T-helper 22 cell (primary cell): ENCODE measurements at places on chromosomes 12 and 14.

GRCh38 chr12:89350260-89350629 lies 2.1 kb downstream of the DUSP6 start:
- no peak for DNase-seq

- DNase-seq = no peak
Observed at GRCh38 chr12:123167329-123167728, 16.4 kb upstream of the PITPNM2 start.

GRCh38 chr12:50157259-50157658 lies 9.9 kb downstream of the CERS5 start:
- no peak for DNase-seq

DNA sequence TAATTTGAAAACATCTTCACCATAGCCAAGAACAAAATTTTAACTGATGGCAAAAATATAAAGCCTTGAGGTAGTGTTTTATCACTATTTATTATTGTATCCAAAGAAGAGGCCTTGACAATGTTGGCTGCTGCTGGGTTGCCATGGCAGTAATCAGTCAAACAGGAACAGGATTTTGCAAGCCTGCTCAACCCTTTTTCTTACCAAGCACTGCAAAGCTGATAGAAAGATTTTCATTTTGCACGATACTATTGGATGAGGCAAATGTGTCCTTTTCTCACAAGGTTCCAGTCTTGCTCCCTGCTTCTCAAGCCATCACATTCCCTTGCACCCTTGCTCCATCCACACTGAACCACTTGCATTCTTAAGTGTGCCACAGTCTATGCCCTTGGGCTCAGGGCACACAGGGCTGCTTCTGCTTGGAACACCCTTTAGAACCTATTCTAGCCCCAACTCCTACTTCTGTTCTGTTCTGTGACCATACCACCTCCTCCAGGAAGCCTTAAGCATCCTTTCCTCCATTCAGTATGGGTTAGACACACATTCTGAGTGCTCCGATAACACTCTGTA lies 76.5 kb upstream of the AMIGO2 start:
- DNase-seq = no peak
